Stimulated activated naive B cell treated with anti-CD40 and anti-IgM and Interleukin-4, amounts not matched to agents 10 μg/mL and 1 μg/mL and 100 μg/mL, for 72 hours (primary cell): ENCODE measurements at places on chromosomes 11 and 22.

- DNase-seq, result no peak
- H3K36me3 ChIP-seq, result peaks cover under 1% of the 10 kb centered on the region
- H3K27me3 ChIP-seq, result peaks cover 36% of the 10 kb centered on the region
- peaks cover 11% of the 10 kb centered on the region for H3K4me1 ChIP-seq
Measured at GRCh38 chr11:47593492-47593933, 698 bp downstream of the C1QTNF4 start.

DNA sequence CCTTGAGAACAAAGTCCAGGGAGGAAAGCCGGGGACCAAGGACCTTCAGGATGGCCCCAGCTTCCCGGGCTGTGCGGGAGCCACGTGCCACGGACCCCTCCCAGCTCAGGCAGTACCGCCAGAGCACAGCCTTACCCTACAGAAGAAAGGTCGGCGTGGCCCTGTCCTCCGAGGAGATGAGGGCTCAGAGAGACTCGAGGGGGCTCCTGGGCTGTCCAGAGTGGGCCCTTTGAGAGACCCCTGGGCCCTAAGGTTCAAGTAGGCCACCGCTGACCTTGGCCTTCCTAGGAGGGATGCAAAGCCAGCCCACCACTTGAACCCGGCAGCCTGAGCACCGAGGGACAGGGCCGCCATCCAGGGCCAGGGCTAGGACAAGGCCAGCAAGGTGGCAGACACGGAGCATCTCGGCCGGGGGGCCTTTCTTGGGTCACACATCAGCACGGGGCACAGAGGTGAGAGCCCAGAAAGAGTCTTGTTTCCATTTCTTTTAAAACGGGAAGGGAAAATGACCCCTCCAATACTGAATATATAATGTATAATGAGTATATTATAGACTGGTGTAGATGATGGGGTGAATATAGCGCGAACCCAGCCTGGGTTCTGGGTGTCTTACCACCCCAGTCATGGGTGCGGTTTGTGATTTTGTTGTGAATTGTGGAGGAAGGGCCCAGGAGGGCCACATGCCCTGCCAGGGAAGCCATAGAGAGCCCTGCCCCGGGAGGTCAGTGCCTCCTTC, 34.4 kb upstream of the PPARA start:
- no peak overlapping the region for H3K4me3 ChIP-seq
- H3K27ac ChIP-seq, result no peak overlapping the region
- peaks cover 7% of the 10 kb centered on the region for H3K36me3 ChIP-seq
- H3K27me3 ChIP-seq, result no peaks in the 10 kb centered on the region

GRCh38 chr11:68012843-68013610, 2.9 kb downstream of the ALDH3B1 start:
- H3K36me3 ChIP-seq, result no peaks in the 10 kb centered on the region
- no peak overlapping the region for H3K27ac ChIP-seq
- H3K27me3 ChIP-seq, result no peaks in the 10 kb centered on the region
- peaks cover 25% of the 10 kb centered on the region for H3K4me1 ChIP-seq
- no peak for DNase-seq

DNA sequence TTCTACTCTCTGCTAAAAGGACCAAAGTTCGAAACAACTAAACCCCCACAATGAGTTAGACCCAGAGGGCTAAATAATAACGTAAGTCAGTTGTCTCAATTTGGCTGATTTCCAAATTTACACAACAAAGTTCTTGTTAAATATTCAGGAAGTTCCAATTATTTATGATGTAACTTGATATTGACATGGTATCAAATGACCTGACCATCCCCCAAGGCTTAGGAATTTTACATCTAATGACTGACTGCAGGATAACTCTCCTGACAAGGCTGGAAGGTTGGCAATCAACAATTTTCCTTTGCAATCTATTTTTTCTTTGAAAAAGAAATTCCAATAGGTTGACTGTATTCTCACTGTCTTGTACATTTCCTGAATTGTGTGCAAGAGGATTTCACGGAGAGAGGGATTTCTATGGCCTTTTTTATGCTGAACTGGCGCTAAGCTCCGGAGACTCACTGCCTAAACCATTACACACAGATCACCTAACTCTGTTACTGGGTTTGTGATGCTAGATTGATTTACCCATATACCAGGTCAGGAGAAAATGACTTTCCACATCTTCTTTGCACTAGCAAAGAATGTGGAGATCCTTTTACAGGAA, 9.6 kb upstream of the CDON start:
- no peaks in the 10 kb centered on the region for H3K4me1 ChIP-seq
- no peaks in the 10 kb centered on the region for H3K36me3 ChIP-seq
- DNase-seq, result no peak
- H3K4me3 ChIP-seq, result no peak overlapping the region
- H3K27ac ChIP-seq, result no peak overlapping the region
- H3K27me3 ChIP-seq, result peaks cover 20% of the 10 kb centered on the region

DNA sequence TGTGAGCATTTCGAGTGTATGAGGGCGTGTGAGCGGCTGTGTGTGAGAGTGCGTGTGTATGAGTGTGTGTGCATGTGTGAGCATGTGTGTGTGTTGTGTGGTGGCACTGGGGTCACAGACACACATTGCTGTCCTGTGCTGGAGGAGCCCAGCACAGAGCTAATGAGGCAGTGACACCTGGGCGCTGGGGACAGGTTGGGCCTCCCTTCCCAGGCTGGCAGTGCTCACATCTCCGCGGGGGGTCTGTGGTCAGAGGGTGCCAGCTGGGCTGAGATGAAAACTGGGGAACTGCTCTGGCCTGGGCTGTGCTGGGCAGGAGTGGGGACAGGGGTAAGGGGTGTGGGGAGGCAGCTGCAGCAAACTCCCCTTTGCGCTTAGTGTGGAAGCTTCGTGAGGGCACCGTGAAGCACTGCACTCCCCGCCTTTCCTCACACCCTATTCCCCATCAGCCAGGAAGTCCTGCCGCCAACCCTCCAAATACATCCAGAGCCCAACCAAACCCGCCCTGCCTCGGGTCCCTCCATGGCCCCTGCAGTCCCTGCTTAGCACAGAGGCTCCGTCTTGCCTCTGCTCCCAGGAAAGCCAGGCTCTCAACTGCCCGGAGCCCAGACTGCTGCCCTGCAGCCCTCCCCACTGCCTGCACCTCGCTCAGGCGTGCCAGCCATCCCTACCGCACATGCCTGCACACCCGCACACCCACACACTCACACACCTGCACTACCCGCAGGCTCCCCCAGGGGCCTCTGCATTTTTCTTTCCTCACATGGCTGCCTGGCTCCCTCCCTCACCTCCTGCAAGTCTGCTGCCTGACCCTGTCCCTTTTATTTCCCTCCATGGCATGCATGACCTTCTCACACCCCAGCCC, 62.0 kb upstream of the THY1 start:
- H3K36me3 ChIP-seq, result no peaks in the 10 kb centered on the region
- peaks cover 35% of the 10 kb centered on the region for H3K27me3 ChIP-seq
- H3K4me1 ChIP-seq, result peaks cover 45% of the 10 kb centered on the region
- no peak overlapping the region for H3K4me3 ChIP-seq

DNA sequence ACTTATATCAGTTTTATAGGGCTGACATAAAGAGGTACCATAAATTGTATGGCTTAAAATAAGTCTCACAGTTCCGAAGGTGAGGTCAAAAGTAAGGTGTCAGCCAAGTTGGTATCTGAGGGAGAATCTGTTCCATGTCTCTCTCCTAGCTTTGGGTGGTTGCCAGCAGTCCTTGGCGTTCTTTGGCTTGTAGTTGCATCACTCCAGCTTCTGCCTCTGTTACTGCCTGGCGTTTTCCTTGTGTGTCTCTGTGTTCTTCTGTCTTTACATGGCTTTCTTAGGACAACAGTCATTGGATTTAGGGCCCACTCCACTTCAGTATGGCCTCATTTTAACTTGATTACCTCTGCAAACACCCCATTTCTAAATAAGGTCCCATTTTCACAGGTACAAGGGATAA, 16.7 kb downstream of the MMP7 start:
- H3K4me3 ChIP-seq, result no peak overlapping the region
- H3K4me1 ChIP-seq, result peaks cover 3% of the 10 kb centered on the region
- H3K36me3 ChIP-seq, result no peaks in the 10 kb centered on the region
- no peaks in the 10 kb centered on the region for H3K27me3 ChIP-seq
- no peak overlapping the region for H3K27ac ChIP-seq

GRCh38 chr11:120273432-120273831, 33.5 kb downstream of the POU2F3 start:
- no peak for DNase-seq
- no peaks in the 10 kb centered on the region for H3K36me3 ChIP-seq
- H3K4me1 ChIP-seq, result no peaks in the 10 kb centered on the region
- no peak overlapping the region for H3K27ac ChIP-seq

- H3K4me3 ChIP-seq, result no peak overlapping the region
- peaks cover 36% of the 10 kb centered on the region for H3K4me1 ChIP-seq
- H3K36me3 ChIP-seq, result peaks cover 61% of the 10 kb centered on the region
- H3K27me3 ChIP-seq, result no peaks in the 10 kb centered on the region
- no peak for DNase-seq
Measured at GRCh38 chr11:68569357-68569756, 108.8 kb downstream of the PPP6R3 start.

DNA sequence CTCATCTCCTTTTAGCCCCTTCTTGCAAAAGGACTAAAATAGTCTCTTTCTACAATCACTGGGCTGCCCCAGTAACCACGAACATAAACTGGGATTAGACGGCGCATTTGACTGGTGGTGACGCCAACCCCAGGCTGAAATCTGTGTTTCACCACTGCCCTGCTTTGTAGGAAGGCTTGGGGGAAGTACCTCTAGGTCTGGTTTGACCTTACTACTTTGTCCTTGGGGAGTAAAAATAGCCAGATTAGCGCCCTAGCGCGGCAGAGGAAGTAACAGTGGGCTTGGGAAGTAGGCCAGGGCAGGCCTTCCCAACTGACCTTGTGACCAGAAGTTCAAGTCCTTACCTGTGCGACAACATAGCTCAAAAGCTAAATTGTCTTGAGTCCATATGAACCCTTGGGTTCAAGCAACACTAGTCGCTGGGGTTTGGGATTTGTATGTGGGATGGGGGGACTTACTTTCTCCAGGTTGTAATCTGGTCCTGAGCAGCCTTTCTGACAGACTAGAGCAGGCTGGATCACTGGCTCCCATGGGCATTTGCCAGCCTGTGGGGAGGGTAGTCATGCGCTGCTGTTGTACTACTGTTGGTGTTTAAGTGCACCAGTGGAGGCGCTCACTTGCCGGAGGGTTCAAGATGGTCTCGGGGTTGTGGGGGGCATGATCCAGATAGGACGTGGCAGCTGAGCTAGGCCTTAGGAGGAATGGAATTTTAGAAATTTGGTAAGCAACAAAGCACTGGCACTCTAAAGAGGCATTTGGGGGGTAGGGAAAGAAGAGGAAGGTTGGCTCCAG, 953 bp upstream of the PACS1 start:
- peaks cover 69% of the 10 kb centered on the region for H3K36me3 ChIP-seq
- peak; percentile 74 for DNase-seq
- peaks cover 48% of the 10 kb centered on the region for H3K4me1 ChIP-seq
- H3K4me3 ChIP-seq, result peak overlapping the region; percentile 88
- no peaks in the 10 kb centered on the region for H3K27me3 ChIP-seq

- no peaks in the 10 kb centered on the region for H3K36me3 ChIP-seq
- no peak overlapping the region for H3K4me3 ChIP-seq
- no peaks in the 10 kb centered on the region for H3K27me3 ChIP-seq
Measured at GRCh38 chr11:55572548-55572947, 620 bp downstream of the OR4C16 start.

DNA sequence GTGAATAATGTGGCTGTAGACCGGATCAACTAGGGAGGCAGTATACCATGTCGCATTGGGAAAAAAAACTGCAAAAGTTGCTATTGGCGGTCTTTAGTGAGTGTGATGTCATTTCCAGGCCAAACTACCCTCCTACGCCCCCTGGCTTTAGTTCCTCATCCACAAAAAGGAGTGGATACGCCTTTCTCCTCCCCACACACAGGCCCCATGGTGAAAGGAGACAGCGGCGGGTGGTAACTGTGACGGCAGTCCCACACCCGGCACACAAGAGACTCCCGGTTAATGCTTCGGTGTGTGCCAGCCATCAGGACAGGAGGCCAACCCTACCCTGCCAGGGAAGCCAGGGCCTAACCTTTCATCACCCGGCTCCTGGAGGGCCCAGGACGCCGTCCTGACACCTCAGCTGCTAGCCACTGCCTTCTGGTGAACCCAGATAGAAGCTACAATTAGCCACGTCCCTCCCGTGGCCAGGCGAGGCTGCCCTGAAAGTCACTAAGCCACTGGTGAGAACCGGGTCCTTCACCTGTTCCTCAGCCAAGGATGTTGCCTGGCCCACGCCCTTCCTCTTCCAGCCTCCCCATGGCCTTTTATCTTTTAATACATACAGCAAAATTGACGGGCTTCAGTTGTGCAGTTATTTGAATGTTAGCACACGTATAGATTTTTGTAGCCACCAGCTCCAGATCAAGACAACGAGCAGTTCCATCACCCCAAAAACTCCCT, 10.8 kb downstream of the TP53I11 start:
- no peak overlapping the region for H3K4me3 ChIP-seq
- H3K27me3 ChIP-seq, result no peaks in the 10 kb centered on the region
- H3K27ac ChIP-seq, result peak overlapping the region; percentile 70

DNA sequence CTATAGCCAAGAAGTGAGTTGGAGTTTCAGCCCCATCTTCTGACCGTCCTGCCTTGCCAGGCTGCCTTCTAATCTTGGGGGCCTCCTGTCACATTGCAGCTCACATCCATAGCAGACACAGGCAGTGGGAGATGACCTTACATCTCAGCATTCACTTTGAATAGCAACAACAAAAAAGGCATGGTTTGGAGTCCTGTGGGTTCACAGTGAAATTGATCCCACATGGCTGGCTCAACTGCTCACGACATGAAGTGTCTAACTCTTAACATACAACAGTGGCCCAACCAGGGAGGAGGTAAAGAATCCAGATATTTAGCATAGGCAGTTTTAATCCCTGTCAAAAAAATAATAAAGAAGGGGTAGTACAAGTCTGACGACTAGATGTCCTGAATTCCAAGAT, 38.1 kb downstream of the DBX1 start:
- no peak overlapping the region for H3K27ac ChIP-seq
- no peak overlapping the region for H3K4me3 ChIP-seq

DNA sequence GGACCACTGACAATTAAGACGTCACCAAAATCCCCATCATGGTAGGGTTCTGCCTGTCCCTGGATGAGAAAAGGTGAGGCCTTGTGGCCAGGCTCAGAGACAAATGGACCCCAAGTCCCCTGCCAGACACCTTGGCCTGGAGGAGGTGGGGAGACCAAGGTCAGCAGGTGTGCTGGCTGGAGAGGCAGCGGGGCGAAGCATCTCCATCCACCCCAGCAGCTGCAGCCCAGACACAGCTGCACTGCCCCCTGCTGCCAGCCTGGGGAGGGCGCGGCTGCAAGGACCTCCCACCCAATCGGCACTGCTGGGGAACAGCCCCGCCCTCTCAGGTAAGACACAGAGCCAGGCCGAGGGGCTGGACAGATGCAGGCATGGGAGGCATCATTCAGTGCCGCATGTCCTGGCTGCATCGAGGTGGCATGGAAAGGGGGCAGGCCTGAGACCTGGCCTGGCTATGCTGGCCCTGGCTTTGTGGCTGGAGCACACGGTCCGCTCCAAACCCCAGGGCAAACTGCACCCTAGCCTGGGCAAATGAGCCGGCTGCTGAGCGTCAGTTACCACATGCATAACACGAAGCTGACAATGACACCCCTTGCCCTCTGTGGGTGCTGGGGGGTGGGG, 12.2 kb upstream of the MFNG start:
- peaks cover 7% of the 10 kb centered on the region for H3K4me1 ChIP-seq
- H3K4me3 ChIP-seq, result no peak overlapping the region
- peaks cover 54% of the 10 kb centered on the region for H3K27me3 ChIP-seq
- peak; percentile 61 for DNase-seq
- H3K36me3 ChIP-seq, result no peaks in the 10 kb centered on the region
